MCF 10A (cell line): ENCODE measurements at places on chromosomes 7 and 10. TPM values are rescaled to one million over a fixed set of nuclear protein-coding genes. Genes with fewer than 3 reads are reported as not detected.
A peak's percentile ranks its signal among the peaks of the same experiment; 100 is the strongest.

GRCh38 chr7:100476903-100477870 lies 1.8 kb downstream of the TSC22D4 start:
- peak overlapping the region; percentile 93 for H3K4me3 ChIP-seq
- no peak for DNase-seq
- H3K36me3 ChIP-seq: peaks cover 17% of the 10 kb centered on the region
- H3K27me3 ChIP-seq: no peaks in the 10 kb centered on the region
- H3K4me1 ChIP-seq: peaks cover 12% of the 10 kb centered on the region

DNA sequence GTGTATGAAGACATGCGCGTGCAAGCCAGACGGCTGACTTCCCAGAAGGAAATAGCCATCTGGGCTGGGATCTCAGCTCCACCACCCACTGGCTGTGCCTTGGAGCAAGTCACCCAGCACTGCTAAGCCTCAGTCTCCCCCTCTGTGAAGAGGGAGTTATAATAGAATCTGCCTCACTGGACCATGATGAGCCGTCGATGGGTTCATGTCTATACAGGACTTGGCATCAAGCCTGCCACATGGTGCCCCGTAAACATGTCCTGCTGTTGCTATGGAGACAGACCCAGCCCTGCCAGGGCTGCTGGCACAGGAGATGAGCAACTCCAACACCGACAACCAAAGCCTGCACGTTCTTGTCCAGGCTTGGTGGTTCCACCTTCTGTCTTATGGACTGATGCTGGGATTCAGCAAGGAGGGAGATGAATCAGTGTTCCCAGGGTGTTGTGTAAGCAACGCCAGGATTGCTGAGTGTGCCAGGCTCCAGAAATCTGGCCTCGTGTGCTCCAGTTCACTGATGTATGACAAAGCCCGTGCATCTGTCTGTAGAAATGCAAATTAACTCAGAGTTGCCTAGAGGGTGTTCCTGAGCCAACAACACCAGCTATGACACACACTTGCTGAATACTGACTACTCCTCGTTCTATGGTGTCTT lies 5.6 kb downstream of the GPR15LG start:
- no peak overlapping the region for H3K4me3 ChIP-seq
- no peak overlapping the region for H3K27ac ChIP-seq
- H3K27me3 ChIP-seq: no peaks in the 10 kb centered on the region
- H3K4me1 ChIP-seq: peaks cover under 1% of the 10 kb centered on the region
- peak; percentile 97 for DNase-seq

DNA sequence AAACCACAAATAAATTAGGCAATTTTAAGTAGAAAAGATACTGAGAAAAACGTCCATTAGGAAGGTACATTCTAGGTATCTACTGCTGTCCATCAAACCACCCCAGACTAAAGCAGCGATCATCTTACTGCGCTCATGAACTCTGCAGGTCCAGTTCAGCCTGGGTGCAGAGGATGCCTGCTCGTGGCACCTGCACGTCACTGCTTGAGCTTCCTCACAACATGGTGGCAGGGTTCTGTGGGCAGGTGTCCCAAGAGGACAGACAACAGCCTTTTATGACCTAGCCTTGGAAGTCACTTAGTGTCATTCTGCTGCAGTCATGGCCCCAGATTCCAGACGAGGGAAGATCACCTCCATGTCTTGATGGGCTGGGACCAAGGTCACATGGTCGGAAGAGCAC lies 93.4 kb downstream of the MICALL2 start:
- H3K27ac ChIP-seq: no peak overlapping the region
- no peak for DNase-seq
- no peaks in the 10 kb centered on the region for H3K4me1 ChIP-seq

Gene NUTM2D
- total RNA-seq: 2.0 and 2.3 TPM in 2 replicates

- H3K27me3 ChIP-seq: no peaks in the 10 kb centered on the region
- H3K4me1 ChIP-seq: no peaks in the 10 kb centered on the region
- peak; percentile 70 for DNase-seq
- H3K27ac ChIP-seq: no peak overlapping the region
Observed at GRCh38 chr10:18185621-18186020, 45.4 kb downstream of the CACNB2 start.

DNA sequence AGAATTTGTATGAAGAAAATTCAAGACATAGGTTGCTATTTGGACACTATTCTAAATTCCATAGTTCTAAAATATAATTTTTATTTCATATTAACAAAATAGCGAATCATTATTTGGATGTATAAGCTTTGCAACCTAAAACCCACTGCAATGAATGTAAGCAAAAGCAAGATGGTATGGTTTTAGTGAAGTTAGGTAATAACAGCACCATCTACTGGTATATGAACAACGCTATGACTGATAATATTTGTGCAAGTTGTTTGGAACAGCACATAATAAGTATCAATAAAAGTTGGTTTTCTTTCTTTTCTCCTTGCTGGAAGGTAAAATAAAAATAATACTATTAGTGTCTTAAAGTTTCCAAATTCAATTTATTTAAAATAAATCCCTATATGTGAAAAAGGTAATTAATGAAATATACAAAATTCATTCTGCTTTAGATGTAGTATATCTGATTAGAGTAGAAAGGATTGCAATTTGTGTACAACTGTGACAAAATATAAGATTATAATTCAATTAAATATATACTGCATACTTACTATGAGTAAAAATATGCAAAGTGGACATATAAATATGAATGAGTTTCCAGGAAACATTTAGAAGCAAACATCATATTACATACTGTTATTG lies 79.0 kb upstream of the LSM8 start:
- H3K27ac ChIP-seq: no peak overlapping the region
- H3K4me1 ChIP-seq: no peaks in the 10 kb centered on the region
- H3K36me3 ChIP-seq: no peaks in the 10 kb centered on the region
- H3K27me3 ChIP-seq: no peaks in the 10 kb centered on the region
- DNase-seq: peak; percentile 44

DNA sequence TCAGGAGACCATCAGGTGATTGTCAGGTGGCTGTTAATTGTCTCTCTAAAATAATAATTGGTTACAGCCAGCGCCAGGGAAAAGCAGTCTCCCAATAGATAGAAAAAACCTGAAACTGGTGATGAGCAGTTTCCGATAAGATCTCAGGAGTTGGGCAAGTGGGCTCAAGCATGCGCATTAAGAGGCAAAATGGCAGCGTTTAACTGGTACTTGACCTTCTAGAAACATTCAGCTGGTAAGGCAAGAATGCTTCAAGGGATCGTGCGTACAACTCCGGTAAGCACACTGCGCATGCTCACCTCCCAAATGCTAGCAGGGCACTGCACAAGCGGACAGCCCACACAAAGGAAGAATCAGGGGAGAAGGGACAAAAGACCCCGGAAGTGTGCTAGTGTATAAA lies 48.5 kb downstream of the BLNK start:
- H3K4me1 ChIP-seq: no peaks in the 10 kb centered on the region
- H3K27ac ChIP-seq: no peak overlapping the region
- no peak overlapping the region for H3K4me3 ChIP-seq
- no peak for DNase-seq
- H3K36me3 ChIP-seq: no peaks in the 10 kb centered on the region
- H3K27me3 ChIP-seq: no peaks in the 10 kb centered on the region

Gene FAM25A
- not detected in 2 replicates for total RNA-seq

Gene UNC5B
- 80.5 and 82.4 TPM in 2 replicates for total RNA-seq

GRCh38 chr10:89466599-89467035 lies 52.2 kb downstream of the IFIT5 start:
- no peaks in the 10 kb centered on the region for H3K27me3 ChIP-seq
